ENCODE measurements at places on chromosomes 1 and 21. TPM values are rescaled to one million over a fixed set of nuclear protein-coding genes. Genes with fewer than 3 reads are reported as not detected.

The ALX3 gene
- total RNA-seq: not detected

- DNase-seq: no peak
Observed at GRCh38 chr1:79885101-79885500, 878.6 kb upstream of the ADGRL4 start.

The UMODL1 gene
- not detected for total RNA-seq

The OR10J1 gene
- total RNA-seq: not detected

Measured in A172 (cell line).